ENCODE measurements at places on chromosomes 5 and 9. TPM values are rescaled to one million over a fixed set of nuclear protein-coding genes. Genes with fewer than 3 reads are reported as not detected.

Gene CMBL
- total RNA-seq, result 50.4 TPM

Gene C5
- 0.63 TPM for total RNA-seq

Gene TSSK1B
- not detected for total RNA-seq

Gene FOXD1
- 0.19 TPM for total RNA-seq

Gene SH3RF2
- total RNA-seq, result 376 TPM

Gene HNRNPH1
- total RNA-seq, result 207 TPM

Gene TMEM232
- total RNA-seq, result 3.6 TPM

All from left ventricle myocardium inferior (tissue), 1 donor.